Naive thymus-derived CD8-positive, alpha-beta T cell (primary cell): ENCODE measurements at places on chromosomes 12 and 14. TPM values are rescaled to one million over a fixed set of nuclear protein-coding genes. Genes with fewer than 3 reads are reported as not detected.

DNA sequence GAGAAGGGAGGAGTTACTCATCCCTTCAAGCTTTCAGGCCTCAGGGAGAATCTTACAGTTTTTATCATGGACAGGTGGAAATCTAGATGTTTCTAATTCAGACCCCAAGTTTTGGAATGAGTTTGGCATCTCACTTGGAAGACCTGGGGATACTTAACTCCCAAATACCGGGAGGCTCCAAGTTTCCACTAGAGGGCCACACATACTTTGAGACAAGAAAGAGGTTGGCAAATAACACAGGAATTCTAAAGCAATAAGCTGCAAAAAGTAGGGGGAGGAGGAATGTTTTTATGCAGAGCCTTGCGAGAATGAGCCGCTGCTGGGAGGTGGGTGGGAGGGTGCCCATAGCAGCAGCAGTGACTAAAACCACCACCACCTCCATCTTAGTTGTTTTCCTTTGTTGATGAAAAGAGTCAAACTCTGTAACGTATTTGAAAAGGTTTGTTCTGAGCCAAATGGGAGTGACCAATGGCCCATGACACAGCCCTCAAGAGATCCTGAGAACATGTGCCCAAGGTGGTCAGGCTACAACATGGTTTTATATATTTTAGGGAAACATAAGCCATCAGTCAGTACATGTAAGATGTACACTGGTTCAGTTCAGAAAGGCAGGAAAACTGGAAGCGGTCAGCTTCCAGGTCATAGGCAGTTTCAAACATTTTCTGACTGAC, 34.2 kb upstream of the RNASE1 start:
- H3K4me1 ChIP-seq = no peaks in the 10 kb centered on the region
- H3K4me3 ChIP-seq = no peak overlapping the region
- H3K27ac ChIP-seq = no peak overlapping the region
- H3K27me3 ChIP-seq = no peaks in the 10 kb centered on the region
- H3K36me3 ChIP-seq = no peaks in the 10 kb centered on the region
- no peak for DNase-seq

The DPY19L2 gene
- 0.72 TPM for polyA plus RNA-seq

DNA sequence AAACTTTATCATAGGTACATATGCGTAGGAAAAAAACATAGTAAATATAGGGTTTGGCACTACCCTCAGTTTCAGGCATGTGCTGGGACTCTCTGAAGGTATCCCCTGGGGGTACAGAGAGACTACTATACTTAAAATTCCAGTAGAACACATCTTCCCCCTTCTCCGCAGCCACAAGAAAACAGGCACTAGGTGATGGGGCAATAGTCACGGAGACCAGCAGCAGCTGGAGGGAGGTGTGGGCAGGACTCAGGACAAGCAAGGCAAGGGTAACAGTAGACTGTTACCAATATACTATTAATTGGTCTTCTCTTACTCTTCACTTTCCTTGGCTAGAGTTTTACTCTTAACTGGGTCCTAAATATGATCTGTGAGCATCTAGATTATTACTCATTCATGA, 4.6 kb upstream of the PAPOLA start:
- no peak overlapping the region for H3K4me3 ChIP-seq
- peaks cover 15% of the 10 kb centered on the region for H3K4me1 ChIP-seq
- H3K27ac ChIP-seq = no peak overlapping the region

The TRIM9 gene
- polyA plus RNA-seq = 0.10 TPM

- H3K36me3 ChIP-seq = no peaks in the 10 kb centered on the region
- no peak for DNase-seq
- H3K4me1 ChIP-seq = no peaks in the 10 kb centered on the region
- H3K27ac ChIP-seq = no peak overlapping the region
- no peak overlapping the region for H3K4me3 ChIP-seq
- H3K27me3 ChIP-seq = peaks cover 5% of the 10 kb centered on the region
These were observed 240.8 kb downstream of the DACT1 start for GRCh38 chr14:58878439-58879139.

- H3K27ac ChIP-seq = no peak overlapping the region
- no peaks in the 10 kb centered on the region for H3K4me1 ChIP-seq
- H3K27me3 ChIP-seq = no peaks in the 10 kb centered on the region
- no peak for DNase-seq
These were observed 124.6 kb downstream of the TTC7B start for GRCh38 chr14:90691627-90692026.

The OR4K1 gene
- not detected for polyA plus RNA-seq

DNA sequence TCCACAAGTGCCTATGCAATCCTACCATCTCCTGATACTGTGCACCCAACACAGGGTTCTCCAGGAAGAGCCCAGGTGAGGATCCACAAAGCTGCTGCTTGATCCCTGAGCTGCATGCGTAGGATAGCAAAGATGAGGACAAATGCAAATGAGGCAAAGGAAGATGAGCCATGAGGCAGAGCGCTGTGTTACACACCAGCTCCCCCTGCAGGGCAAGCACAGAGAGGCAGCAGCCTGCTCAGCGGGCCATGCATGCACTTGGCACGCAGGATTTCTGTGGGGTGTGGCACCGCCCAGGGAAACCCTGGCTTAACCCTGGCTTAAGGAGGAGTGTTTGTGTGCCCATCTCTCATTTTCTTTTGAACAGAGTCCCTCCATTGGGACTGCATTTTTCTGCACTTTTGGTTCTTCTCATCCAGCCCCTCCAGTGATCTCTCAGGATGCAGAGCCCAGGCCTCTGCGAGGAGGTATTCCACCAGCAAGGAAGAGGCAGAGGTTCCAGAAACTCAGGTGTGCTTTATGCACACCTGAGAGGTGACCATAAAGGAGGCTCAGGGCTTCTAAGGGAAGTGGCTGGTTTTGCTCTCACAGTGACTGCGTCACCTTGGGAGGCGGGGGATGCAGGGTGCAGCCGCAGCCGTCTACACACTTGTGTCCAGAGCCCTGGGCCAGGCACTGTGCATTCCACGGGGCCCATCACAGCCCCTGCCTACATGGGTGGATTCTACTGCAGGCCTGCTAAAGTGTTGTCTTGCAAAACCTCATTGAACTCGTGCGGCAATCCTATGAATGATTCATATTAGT, 973.3 kb upstream of the TMEM132C start:
- H3K27me3 ChIP-seq = peaks cover 14% of the 10 kb centered on the region
- no peak overlapping the region for H3K4me3 ChIP-seq
- no peaks in the 10 kb centered on the region for H3K4me1 ChIP-seq
- DNase-seq = no peak
- no peaks in the 10 kb centered on the region for H3K36me3 ChIP-seq

- H3K27ac ChIP-seq = no peak overlapping the region
- H3K4me3 ChIP-seq = no peak overlapping the region
- DNase-seq = no peak
These were observed 595.5 kb downstream of the GALC start for GRCh38 chr14:87397499-87397898.

DNA sequence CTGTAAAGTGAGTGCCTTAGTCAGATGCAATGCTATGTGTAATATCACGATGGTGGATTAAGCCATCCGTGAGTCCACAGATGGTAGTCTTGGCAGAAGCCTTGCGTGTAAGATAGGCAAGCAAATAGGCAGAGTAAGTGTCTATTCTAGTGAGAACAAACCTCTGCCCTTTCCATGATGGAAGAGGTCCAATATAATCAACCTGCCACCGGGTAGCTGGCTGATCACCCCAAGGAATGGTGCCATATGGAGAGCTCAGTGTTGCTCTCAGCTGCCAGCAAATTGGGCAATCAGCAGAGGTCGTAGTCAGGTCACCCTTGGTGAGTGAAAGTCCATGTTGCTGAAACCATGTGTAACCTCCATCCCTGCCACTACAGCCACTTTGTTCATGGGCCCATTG, 371.2 kb upstream of the LRFN5 start:
- no peak overlapping the region for H3K4me3 ChIP-seq
- H3K36me3 ChIP-seq = no peaks in the 10 kb centered on the region
- H3K27ac ChIP-seq = no peak overlapping the region

GRCh38 chr12:49930515-49931288, 19.8 kb upstream of the AQP2 start:
- H3K27me3 ChIP-seq = peaks cover 9% of the 10 kb centered on the region
- no peaks in the 10 kb centered on the region for H3K36me3 ChIP-seq
- H3K4me1 ChIP-seq = no peaks in the 10 kb centered on the region
- DNase-seq = no peak
- H3K27ac ChIP-seq = no peak overlapping the region
